ENCODE measurements at places on chromosomes 4 and X. TPM values are rescaled to one million over a fixed set of nuclear protein-coding genes. Genes with fewer than 3 reads are reported as not detected.

GRCh38 chrX:20320461-20321159 lies 53.9 kb upstream of the RPS6KA3 start:
- no peak for DNase-seq

Gene GPM6B
- total RNA-seq: 47.2 TPM

- DNase-seq: no peak
These were observed 9.7 kb upstream of the PDGFC start for GRCh38 chr4:156981262-156981769.

- no peak for DNase-seq
These were observed 35.8 kb upstream of the SHISA3 start for GRCh38 chr4:42361456-42361855.

DNA sequence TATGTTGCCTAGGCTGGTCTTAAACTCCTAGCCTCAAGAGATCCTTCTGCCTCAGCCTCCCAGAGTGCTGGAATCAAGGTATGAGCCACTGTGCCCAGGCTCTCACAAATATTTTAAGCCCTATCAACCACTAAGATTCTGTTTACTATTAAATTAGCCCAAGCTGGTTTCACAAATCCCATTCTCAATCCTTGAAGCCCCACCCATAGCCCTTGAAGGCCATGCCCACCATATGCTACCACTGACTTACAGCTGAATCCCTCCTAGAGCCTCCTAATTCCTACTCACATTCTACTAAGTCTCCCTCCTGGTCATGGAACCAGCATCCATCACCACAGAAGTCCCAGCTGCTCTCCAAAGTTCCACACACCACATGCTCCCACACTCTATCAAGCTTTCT lies 9.7 kb downstream of the GRIPAP1 start:
- DNase-seq: no peak

- no peak for DNase-seq
These were observed 75.4 kb downstream of the LIMCH1 start for GRCh38 chr4:41613386-41613785.

Gene ASMT
- total RNA-seq: 0.32 TPM
